ENCODE measurements at places on chromosomes 7 and 10. TPM values are rescaled to one million over a fixed set of nuclear protein-coding genes. Genes with fewer than 3 reads are reported as not detected.

The STARD3NL gene
- total RNA-seq: 66.1 TPM

The KCNK18 gene
- not detected for total RNA-seq

The HOXA2 gene
- total RNA-seq: not detected

The ANKRD16 gene
- 9.0 TPM for total RNA-seq

The RADIL gene
- total RNA-seq: not detected

The TMEM140 gene
- total RNA-seq: 5.2 TPM

The IKZF1 gene
- total RNA-seq: 131 TPM

The SLC13A1 gene
- total RNA-seq: 0.10 TPM

The SYT15B gene
- 0.18 TPM for total RNA-seq

The AKR1C8 gene
- not detected for total RNA-seq

Measured in GM12878 (cell line).